ENCODE measurements at places on chromosomes 3 and 15. TPM values are rescaled to one million over a fixed set of nuclear protein-coding genes. Genes with fewer than 3 reads are reported as not detected.

The NR2F2 gene
- 16.6 TPM for total RNA-seq

The GLDN gene
- total RNA-seq, result 51.7 TPM

The TGM5 gene
- total RNA-seq, result 0.94 TPM

The CCR3 gene
- total RNA-seq, result 0.37 TPM

The C3orf85 gene
- total RNA-seq, result not detected

The TPRG1 gene
- 7.1 TPM for total RNA-seq

The C3orf80 gene
- 0.95 TPM for total RNA-seq

The CLEC3B gene
- 141 TPM for total RNA-seq
